ENCODE measurements at places on chromosomes 1 and 21.

DNA sequence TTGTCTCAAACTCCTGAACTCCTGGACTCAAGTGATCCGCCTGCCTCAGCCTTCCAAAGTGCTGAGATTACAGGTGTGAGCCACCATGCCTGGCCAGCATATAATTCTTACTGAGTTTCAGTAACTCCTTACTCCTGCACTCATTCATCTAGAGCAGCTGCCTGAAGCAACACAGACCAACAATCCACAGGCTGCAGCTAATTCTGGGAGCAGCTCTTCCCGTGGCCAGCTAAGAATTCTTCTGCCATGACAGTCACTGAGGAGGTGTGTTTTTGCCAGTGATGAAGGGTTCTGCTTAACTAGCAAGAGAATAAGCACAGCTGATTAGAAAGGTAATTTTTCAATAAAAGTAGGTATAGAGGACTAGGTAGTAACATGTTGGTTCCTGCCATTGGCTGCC lies 5.4 kb downstream of the VTCN1 start:
- DNase-seq, result no peak

- no peak for DNase-seq
These were observed 286.1 kb downstream of the KIF26B start for GRCh38 chr1:245440922-245441321.

- no peak for DNase-seq
These were observed 247.1 kb downstream of the COL11A1 start for GRCh38 chr1:102861247-102861646.

DNA sequence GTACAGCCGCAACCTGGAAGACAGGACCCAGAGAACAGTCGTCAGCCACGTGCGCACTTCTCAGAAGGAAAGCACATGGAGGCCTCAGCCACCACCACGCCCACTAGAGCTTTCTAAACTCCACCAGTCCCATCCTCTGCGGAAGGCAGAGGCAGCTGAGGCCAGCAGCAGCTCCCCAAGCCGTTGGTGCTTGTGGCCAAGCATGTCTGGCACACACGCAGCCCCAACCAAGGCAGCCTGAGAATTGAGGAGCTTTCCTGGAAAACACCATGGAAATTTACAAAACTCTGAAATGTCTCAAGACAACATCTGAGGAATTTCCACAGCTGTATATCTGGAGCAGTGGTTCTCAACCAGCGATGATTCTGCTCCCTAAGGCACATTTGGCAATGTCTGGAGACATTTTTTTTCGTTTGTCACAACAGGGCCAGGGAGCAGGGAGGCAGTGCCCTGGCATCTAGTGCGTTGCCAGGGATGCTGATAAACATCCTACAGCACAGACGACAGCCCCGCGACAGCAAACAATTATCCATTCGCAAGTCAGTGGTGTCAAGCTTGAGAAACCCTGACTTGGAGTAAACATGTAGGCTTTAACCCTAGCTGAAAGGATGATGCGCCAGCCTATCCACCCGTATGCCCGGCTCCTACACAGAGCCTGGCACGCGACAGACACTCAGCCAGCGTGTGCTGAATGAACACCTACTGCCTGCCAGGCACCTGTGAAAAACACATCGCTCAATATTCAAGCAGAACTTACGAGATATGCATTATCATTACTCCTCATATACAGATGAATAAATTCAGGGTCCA lies 24.7 kb downstream of the NPHP4 start:
- DNase-seq, result no peak

DNA sequence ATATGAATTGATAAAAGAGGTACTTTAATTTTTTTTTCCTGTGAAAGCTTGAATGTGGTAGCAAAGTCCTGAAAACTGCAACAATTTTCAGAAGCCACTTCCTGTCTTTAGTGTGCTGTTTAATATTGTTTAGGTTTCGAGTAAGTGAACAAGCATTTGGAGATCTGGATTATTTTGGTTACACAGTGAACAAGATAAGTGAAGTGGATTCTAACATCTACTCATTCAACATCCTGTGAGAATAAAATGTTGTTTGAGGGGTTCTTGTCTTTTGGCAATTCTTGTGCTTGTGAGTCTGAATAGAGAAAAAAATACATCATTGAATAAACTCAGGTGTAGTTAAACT lies 35.2 kb upstream of the PLA2G4A start:
- no peak for DNase-seq

DNA sequence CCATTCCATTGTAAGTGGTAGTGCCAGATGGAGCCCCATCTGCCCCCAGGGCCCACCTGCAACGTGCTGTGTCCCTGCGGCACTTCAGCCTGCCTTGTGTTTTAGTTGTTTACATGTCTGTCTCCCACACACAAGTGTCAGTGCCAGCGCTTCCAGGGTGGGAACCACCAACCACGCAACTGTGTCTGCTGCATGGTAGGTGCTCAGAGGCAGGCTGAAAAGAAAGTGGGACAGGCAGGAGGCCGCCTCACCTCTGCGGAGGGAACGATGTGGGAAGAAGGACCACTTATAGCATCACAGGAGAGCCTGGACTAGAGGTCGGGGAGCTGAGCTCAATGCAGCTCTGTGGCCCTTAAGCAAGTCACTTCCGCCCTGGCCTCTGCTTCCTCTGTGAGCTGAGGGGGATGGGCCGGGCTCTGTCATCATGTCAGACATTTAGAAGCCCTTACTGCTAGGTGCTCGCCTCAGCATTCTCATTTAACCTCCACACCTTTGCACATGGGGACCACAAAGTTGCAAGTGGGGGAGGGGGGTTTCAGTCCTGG lies 17.9 kb downstream of the SLC9A1 start:
- peak; percentile 38 for DNase-seq

GRCh38 chr1:27593678-27594563 lies 10.0 kb downstream of the AHDC1 start:
- DNase-seq, result no peak

GRCh38 chr1:203028784-203029553 lies 2.7 kb downstream of the PPFIA4 start:
- no peak for DNase-seq

- no peak for DNase-seq
These were observed 778.7 kb upstream of the PRMT6 start for GRCh38 chr1:106277786-106278185.

- no peak for DNase-seq
These were observed 45.3 kb downstream of the MAST2 start for GRCh38 chr1:45848714-45849113.

DNA sequence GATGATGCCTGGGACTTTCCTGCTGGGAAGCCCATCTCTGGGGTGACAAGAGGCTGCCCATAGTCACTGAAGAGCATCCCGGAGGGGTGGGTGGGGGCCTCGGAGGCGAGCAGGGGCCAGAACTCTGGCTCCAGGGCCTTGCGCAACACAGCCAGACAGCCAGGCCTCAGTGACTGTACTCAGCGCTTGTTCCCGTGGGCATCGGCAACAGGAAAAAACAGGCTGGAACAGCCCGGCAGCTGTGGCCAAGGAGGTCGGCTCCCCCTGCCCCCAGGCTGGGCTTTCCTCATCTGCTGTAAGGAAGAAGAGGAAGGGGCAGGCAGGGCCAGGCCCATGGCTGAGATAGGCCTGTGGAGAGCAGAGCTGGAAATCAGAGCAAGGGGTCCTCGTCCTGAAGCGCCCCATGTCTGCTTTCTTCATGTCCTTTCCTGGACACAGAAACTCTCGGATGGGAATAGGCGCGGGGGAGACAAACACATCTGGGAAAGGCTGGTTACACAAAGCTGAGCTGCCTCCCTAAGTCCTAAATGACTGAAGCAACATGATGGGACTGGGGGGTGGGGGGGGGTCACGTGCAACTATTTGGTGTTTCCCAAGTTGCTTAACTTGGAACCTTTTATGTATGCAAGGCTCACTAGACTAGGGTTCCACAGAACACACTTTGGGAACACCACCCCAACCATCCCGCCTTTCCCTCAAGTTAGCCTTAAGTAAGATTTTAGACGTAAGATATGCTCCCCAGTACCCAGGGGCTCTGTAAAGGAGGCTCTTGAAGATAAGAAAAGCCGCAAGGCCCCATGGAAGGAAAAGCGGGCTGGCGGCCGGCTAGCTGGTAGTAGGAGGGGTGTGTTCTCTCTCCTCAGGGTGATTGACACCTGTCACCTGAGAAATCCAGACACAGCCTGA lies 30.7 kb downstream of the HSPG2 start:
- no peak for DNase-seq

- no peak for DNase-seq
These were observed 20.5 kb downstream of the PDPN start for GRCh38 chr1:13604176-13604575.

GRCh38 chr1:12600880-12601633 lies 17.0 kb downstream of the DHRS3 start:
- DNase-seq, result no peak

- DNase-seq, result no peak
These were observed 672.8 kb downstream of the LMO4 start for GRCh38 chr1:88001460-88001859.

GRCh38 chr1:212281590-212281989 lies 3.6 kb upstream of the PPP2R5A start:
- no peak for DNase-seq

- no peak for DNase-seq
These were observed 30.3 kb upstream of the PGBD5 start for GRCh38 chr1:230456478-230456877.

DNA sequence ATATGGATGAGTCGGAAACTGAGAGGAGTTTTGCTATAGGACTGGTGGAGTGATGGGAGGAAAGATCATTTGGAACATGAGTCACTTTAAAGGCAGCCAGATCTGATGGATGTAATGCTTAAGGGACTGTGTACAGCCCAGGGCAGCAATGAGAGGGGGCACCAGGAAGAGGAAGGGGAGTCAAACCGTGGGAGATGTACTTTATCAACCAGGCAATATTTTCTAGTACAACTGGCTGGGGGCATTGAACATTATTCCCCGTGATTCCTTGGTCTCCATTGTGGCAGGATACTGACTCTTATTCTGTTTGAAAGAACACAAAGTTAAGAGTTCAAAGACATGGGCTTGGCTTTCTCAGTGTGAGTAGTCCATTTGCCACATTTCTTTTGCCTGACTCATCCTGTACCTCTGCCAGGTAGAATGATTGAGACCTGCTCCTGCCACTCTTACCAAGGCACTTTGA lies 268.2 kb upstream of the NR5A2 start:
- no peak for DNase-seq

DNA sequence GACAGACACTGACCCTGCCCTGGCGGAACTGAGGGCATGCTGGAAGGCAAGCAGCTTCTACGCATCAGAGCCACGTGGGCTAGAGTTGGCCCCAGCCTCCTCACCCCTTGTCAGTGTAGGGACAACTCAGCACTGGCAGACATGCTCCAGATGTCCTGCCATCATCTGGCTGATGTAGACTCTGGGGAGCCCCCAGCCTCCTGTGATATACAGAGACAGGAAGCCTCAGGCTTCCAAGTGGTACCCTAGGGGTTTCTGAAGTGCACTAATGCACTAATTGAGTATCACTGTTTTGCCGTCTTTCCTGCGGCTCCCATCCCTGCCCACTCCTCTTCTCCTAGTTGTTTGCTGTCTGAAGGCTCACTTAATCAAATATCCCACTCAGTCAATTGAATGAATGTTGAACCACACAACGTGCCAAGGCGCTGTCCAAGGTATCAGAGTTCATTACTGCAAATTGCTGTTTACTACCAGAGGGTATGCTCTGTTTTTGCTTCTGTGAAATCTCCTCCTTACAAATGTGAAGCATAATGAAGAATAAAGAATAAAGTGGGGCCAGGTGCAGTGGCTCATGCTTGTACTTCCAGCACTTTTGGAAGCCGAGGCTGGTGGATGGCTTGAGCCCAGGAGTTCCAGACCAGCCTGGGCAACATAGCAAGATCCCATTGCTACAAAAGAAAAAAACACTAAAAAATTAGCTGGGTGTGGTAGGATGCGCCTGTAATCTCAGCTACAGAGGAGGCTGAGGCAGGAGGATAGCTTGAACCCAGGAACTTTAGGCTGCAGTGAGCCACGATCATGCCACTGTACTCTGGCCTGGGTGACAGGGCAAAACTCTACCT lies 76.4 kb upstream of the ZBTB18 start:
- no peak for DNase-seq

DNA sequence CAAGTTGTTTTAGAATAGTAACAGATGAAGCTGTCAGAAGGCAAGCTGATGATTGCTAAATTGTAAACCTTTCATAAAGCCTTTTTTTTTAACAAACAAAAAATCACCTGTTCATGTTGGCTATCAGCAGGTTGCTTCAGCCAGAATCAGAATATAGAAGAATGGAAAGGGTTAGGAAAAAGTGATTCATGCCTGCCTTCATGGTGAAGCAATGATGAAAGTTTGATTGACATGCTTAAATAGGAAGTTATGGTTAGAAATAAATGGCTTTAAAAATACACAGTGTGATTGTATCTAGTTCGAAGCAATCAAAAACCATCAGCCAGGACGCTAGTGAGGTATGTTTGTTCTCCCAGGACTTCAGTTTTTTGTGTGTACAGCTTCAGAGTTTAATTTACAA lies 37.9 kb downstream of the GABPA start:
- no peak for DNase-seq

DNA sequence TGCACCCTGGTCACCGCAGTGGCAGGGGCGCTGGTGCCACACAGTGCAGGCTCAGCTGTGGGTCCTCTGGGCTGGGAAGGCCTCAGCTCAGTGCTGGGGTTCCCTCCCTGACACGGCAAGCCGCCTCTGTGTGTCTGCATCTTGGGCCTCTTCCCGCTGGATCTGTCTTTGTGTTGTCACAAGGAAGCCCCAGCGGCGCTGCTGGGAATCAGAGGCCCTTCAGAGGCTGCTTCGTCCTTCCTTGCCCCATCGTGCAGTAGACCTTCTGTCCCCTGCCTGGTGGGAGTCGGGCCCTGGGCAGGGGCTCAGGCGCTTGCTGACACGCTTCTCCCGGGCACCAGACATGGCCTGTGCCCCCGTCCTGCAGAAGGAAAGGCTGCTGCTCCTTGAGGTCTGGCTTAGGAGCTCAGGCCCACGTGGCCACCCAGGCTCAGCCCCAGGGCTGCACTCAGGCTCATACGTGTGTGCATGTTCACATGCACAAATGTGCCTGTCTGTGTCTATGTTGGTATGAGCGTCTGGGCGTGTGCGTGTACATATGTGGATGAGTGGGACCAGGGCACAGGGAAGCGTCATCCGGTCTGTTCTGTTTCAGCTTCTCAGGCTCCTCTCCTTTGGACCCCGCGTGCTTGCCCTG lies 24.3 kb upstream of the DIP2A start:
- DNase-seq, result no peak

- no peak for DNase-seq
These were observed 403.2 kb upstream of the B3GALT2 start for GRCh38 chr1:193589597-193590040.

DNA sequence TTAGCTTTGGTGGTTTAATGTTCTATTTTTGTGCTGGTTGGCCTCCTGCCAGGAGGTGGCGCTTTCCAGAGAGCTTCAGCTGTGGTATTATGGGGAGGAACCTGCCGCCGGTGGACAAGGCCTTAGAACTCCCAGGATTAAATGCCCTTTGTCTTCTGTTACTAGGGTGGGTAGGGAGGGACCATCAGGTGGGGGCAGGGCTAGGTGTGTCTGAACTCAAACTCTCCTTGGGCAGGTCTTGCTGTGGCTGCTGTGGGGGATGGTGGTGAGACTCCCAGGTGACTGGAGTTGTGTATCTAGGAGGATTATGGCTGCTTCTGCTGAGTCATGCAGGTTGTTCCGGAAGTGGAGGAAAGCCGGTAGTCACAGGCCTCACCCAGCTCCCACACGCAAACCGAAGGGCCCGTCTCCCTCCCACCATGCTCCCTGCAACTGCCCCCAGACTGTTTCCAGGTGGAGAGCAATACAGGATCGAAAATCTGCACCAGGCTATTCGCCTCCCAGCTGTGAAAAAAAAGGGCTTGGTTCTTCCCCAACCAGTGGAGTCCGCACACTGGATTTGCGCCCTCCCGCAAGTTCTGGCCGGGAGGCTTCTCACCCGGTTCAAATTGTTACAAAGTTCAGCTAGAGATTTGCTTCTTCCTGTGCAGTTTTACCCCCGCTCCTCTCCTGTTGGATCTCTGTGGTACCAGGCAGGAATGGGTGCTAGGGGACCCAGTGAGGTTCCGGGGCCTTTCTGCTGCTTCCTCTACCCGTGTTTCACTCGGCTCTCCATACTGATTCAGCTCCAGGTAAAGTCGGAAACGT lies 220.5 kb downstream of the CENPF start:
- DNase-seq, result no peak
